Stimulated activated CD8-positive, alpha-beta memory T cell treated with anti-CD3 and anti-CD28 coated beads, Interleukin-15, amount 100 ng/mL, for 48 hours (primary cell): ENCODE measurements at places on chromosomes 1 and 21.

GRCh38 chr1:154481053-154481452, 21.0 kb upstream of the TDRD10 start:
- DNase-seq: no peak

- DNase-seq: no peak
Observed at GRCh38 chr1:68103011-68103545, 52.7 kb upstream of the DIRAS3 start.

- DNase-seq: no peak
Observed at GRCh38 chr1:4696753-4697152, 42.3 kb downstream of the AJAP1 start.

GRCh38 chr1:171090604-171091003, at the start of gene FMO3:
Gene FMO3 (plus strand): TSS chr1:171090905. CDS start chr1:171092659, 1,754 bp downstream.
- no peak for DNase-seq

DNA sequence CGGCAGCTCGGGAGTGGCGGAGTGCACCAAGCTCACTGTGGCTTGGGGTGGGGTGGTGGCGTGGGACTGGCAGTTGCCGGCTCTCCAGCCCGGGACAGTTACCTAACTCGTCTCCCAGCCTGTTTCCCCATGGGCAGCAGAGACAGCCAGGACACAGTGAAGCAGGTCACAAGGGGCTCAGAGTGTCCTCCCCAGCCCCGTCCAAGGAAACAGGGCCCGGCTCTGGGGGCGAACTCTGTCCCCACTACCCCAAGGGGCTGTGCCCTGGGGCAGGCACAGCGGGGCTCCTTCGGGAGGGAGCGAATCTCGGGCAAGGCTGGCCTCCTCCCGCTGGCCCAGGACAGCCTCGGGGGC, 759 bp downstream of the GPR157 start:
- no peak for DNase-seq

- DNase-seq: no peak
Observed at GRCh38 chr1:95259245-95259644, 25.2 kb downstream of the RWDD3 start.

DNA sequence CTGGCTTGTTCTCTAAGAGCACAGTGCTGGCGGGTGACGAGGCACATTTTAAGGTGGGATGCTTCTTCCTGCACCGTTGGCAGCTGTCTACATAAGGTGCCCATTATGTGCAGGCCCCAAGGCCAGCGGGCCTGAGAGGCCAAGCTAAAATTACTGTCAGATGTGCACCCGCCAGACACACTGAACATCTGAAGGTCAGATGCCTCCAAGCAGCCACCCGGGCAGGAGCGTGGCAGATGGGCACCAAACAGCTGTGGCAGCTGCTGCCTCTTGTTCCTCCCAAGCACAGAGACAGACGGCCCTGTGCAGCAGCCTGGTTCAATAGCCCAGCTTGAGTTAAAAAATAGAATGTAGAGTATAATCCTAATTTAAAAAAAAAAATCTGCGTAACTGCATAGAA, 211.9 kb upstream of the EDN2 start:
- no peak for DNase-seq

DNA sequence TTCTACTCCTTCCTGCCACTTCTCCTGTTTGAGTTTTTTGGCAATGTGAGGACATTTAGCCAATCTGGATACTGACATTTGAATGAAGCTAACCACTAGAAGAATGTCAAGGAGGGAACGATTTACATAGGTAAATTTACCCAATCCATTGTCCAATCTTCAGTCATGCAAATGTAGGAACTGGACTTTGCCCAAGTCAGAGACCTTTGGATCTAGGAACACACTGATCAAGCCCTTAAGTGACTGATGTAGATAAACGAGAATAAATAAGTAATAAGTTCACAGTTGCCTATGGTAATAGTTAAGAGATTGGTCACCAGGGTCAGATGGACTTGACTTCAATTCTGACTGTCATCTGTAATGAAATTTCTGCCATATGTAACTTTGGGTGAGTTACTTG, 177.6 kb downstream of the FGGY start:
- DNase-seq: no peak

GRCh38 chr1:225845571-225846259, 35.8 kb downstream of the EPHX1 start:
- DNase-seq: no peak

- no peak for DNase-seq
Observed at GRCh38 chr1:98402860-98403259, 258.7 kb upstream of the SNX7 start.

GRCh38 chr1:15410223-15410883, 665 bp downstream of the EFHD2 start:
- no peak for DNase-seq

DNA sequence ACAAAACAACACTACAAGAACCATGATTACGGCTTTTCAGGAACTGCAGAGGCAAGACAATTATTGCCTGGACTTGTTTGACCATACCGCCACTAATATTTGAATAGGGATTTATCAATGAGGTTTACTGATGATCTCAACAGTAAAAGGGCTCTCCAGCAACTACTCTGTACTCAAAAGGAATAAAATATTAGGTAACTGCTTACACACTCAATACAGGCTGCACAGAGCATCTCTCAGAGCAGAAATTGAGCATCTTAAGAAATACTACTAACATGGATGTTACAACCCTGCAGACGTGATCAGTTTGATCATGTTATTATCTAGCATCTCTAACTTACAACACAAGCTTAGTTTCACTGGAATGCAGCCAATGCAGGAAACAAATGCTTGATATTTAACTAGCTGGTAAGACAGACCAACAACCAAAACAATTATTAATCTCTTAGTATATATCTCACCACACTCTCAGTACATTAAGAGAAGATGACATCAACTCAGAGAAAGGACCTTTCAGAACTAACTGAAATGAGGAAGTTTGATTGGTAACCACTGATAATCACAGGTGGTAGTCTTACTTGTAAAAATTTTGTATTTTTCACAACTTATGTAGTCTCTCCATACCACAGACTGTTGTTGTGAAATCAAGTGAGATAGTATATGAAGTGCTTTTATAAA, 52.2 kb downstream of the PUM1 start:
- DNase-seq: no peak

DNA sequence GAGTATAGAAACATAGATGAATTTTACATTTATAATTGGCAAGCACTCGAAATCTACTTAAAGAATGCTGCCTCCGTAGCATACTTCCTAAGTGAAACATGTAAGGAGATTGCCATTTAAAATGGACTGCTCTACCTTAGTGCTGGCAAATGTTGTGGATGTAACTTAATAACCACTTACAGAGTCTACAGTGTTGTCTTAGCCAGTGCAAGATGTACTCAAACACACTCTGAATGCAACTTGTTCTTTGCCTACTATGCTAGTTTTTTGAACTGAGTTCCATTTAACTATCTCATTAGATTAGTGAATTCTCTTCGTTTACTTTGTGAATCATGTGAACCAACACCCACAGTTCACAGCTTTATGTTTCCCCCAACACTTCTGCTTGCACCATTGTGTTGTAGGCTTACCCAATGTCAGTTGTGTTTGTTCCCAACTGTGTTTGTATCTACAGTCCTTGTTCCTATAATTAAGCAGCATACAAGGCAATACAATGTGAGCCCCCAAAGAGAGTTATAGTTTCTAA, 345.5 kb upstream of the LYPLAL1 start:
- DNase-seq: no peak

- no peak for DNase-seq
Observed at GRCh38 chr1:84386716-84387479, 11.4 kb upstream of the DNASE2B start.

DNA sequence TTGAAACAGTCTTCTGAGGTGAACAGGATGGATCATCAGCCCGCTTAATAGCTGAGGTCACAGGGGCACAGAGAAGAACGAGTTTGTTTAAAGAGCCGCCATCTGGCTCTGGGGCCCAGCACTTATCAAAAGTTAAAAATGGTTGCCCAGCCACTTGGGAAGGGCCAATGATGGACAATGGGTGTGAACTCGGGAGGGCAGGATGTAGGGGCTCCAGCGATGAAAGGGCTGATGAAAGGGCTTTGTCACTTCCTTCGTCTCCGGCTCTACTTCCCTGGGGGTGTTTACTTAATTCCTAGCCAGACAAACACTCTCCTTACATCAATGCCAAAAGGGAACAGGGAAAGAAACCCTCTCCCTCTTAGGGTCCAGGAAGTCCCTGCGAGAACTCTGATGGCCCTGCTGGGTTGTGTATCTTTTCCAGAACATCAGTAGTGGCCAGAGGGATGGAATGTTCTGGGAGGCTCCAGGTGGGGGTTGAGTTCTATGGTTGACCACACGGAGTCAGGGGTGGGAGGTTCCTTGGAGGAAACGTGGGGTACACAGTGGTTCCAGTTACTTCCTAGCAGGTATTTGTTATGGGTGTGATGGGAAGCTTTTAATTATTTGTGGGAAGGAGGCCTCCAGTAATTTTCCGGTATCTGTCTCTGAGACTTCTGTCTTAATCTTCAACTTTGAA, 9.0 kb upstream of the ABCG1 start:
- no peak for DNase-seq

GRCh38 chr1:247434005-247434404, 18.0 kb downstream of the NLRP3 start:
- no peak for DNase-seq

DNA sequence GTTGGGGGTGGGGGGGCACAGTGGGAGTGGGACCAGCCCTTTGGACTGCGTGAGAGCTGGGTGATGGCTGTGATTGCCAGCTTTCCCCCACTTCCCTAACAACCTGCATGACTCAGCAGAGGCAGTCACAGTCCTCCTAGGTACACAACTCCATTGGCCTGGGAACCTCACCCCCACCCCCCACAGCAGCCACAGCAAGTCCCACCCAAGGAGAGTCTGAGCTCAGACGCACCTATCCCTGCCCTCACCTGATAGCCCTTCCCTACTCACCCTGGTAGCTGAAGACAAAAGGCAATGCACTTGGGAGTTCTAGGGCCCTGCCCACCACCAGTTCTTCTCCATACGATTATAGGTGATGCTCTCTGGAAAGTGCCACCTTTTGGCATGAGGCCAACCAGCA, 188.9 kb downstream of the ZNF648 start:
- no peak for DNase-seq
